Right atrium auricular region (tissue), 2 donors: ENCODE measurements at places on chromosomes 5 and 9. TPM values are rescaled to one million over a fixed set of nuclear protein-coding genes. Genes with fewer than 3 reads are reported as not detected.

DNA sequence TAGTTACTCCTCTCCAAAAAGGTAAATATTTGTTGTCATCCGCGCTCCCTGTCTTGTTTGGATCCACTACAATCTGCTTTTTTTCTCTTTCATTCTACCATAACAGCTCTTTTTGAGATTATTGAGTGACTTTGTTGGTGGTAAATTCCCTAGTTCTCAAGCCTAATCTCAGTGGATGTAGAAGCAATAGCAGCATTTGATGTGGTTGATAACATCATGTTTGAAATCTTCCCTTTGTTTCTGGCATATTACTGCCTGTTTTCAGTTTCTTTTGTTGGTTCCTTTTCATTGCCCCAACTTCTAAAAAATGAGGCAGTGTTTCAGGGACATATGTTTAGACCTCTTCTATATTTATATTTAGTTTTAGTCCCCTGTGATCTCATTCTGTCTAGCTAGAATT lies 8.9 kb downstream of the CDC42SE2 start:
- H3K36me3 ChIP-seq: no peaks in the 10 kb centered on the region
- no peaks in the 10 kb centered on the region for H3K4me1 ChIP-seq
- DNase-seq: no peak
- no peak overlapping the region for H3K27ac ChIP-seq
- no peaks in the 10 kb centered on the region for H3K27me3 ChIP-seq

DNA sequence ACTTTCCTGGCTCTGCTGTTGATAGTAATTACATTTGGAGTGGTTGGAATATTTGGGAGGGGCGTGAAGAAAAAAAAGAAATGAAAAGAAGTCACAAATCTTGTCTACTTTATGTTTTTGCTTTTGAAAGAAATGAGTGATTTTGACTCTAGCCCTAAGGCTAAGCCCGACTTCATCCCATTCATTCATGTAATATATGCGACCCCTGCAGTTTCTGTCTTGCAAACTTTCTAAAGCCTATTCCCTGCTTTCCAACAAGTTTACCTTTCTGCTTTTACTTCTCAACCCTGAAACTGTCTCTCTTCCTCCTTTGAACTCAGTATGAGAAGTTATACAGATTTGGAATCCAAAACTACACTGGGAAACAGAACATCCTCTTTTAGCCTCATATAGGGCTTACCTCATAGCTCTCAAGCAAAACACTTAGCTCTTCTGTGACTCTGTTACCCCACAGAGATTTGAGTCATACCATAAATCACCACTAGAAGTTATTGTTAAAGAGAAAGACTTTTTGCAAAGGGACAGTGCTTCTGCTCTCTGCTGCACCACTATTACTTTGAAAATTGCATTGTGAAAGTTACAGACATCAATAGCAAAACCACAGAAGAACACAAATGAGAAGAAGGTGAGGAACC lies 1.6 kb downstream of the CFAP95 start:
- H3K27me3 ChIP-seq: no peaks in the 10 kb centered on the region
- peaks cover 7% of the 10 kb centered on the region for H3K4me1 ChIP-seq
- H3K4me3 ChIP-seq: no peak overlapping the region
- no peak overlapping the region for H3K27ac ChIP-seq

DNA sequence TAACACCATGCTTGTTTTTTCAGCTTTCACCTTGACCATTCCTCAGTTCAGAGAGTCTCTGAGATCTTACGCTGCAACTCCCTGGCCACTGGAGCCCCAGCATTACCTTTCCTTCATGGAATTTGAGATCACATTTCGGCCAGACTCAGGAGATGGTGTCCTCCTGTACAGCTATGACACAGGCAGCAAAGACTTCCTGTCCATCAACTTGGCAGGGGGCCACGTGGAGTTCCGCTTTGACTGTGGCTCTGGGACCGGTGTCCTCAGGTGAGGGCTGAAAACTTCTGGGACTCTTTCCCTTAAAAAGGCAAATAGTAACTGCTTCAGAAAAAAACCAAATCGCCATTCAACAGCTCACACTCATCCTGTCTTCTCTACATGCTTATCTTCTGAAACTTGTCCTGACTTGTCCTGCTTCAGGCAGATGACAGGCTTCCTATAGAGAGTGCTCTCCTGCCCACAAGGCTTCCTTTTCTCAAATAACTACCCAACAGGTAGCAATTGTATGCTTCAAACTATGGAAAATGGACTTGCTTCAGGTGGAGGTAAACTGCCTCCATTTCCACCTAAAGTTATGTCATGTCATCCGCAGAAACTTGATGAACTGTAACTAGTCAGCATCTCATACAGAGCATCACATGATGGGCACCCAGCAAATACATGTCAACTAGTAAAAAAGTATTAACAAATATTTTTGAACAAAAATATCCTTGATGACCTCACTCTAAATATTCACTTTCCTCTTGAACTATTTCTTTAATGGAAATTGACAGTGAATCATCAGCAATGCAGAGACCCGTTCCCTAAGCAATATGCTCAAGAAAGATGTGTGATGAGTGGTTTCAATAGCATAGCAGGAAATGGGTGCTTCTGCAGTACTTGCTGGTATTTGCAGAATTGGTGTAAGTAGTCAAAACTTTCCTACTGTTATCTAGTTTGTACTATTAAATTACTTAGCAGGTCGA lies 129.2 kb downstream of the LIFR start:
- H3K27ac ChIP-seq: no peak overlapping the region
- no peaks in the 10 kb centered on the region for H3K4me1 ChIP-seq
- H3K27me3 ChIP-seq: no peaks in the 10 kb centered on the region
- H3K4me3 ChIP-seq: no peak overlapping the region
- no peaks in the 10 kb centered on the region for H3K36me3 ChIP-seq

DNA sequence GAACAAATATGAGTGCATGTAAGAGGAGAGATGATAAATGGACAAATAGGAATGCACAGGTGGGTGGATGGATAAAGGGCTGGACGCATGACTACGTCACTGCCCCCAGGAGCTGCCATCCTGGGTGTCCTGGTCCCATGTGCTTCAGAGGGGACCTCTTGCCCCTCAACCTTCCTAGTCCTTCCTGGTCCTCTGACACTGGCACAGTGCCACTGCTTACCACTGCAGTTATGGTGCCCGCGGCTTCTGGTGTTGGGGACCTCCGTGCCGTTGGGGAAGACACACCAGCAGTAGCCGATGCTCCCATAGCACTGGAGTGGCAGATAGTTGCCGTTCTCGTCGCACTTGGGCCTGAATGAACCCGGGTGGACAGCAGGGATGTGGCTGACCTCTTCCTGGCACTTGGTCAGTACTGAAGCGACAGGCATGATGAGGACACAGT lies 9.8 kb downstream of the CD74 start:
- no peaks in the 10 kb centered on the region for H3K27me3 ChIP-seq

DNA sequence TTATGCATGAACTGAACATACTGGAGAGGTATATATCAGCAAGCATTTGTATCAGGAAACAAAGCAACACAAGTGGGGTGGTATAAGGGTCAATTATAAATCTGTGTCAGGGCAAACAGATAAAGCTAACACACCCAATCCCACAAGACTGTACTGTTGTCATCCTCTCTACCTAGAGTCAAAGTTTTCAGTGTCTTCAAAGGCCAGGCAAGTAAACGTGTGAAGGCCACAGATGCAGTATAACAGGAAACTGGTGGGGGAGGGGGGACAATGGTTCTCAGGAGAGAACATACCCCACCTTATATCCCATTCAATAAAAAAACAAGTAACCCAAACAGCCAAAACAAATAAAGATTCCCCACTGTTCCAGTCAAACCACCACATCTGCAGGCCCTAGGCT lies 22.1 kb downstream of the ELP1 start:
- no peaks in the 10 kb centered on the region for H3K4me1 ChIP-seq
- no peak overlapping the region for H3K27ac ChIP-seq
- H3K27me3 ChIP-seq: no peaks in the 10 kb centered on the region
- H3K4me3 ChIP-seq: no peak overlapping the region

DNA sequence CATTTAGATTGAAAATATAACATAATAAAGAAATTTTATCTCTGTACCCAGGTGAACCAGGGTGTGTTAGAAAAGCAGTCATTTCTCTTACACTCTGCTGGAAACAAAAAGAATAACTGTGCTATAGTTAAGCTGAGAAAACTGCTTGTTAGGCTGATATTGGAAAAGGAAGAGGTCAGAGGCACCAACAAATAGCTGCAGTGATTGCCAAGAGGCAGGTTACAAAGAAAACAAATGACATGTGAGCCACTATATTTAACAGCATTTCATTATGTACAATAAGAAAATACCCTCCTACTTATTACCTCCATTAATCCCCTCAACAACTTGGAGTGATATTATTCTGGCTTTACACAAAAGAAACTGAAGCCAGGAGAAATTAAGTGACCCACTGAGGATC lies 607.9 kb upstream of the TLE4 start:
- H3K4me1 ChIP-seq: no peaks in the 10 kb centered on the region
- no peak overlapping the region for H3K27ac ChIP-seq
- H3K36me3 ChIP-seq: no peaks in the 10 kb centered on the region
- no peak overlapping the region for H3K4me3 ChIP-seq
- DNase-seq: no peak

DNA sequence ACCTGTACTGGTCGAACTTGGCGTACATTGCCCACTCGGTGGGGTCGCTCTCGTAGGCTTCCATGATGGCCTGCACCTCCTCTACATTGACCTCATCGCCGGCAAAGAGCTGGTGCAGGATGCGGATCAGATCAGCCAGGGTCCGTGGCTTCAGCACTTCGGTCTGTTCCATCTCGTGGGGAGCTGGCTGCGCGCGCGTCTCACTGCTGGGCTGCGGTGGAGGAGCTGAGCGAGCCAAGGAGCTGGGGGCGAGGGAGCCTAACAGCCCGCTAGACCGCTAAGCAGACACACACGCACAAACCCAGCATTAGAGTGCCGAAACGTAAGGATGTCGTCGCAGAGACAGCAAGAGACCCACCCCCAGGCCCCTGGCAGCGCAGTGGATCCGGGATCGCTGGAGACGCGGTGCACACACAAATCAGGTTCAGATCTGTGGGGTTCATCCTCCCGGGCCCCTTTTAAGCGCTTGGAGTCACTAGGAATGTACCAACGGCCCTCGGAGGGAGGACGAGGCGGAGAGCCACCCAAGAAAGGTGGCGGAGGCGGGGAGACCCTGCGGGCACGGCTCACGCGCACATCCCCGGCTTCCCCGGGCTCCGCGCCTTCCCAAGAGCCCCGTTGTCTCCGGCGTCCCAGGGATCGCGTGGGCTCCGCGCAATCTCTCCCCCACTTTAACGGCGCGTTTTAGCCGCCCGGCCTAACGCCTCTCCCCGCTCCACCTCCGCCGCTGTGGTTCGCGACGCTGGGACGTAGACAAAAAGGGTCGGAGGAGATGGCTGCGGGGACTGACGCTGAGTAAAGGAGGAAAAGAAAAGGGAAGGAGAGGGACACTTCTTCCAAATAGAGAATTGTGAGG lies at the start of gene CDO1:
Gene CDO1 (minus strand): TSS at position 434 of the 856 bp plus-strand sequence. CDS start 262 bp downstream, at position 172.
- peak within 1 kb of the TSS; percentile 66 for H3K4me3 ChIP-seq
- DNase-seq: peak; percentile 72
- H3K27me3 ChIP-seq: no peaks in the 10 kb centered on the region

GRCh38 chr5:145776886-145777285 lies 58.3 kb downstream of the PRELID2 start:
- no peaks in the 10 kb centered on the region for H3K36me3 ChIP-seq
- peak overlapping the region; percentile 67 for H3K27ac ChIP-seq
- no peaks in the 10 kb centered on the region for H3K27me3 ChIP-seq
- no peak for DNase-seq

- H3K27me3 ChIP-seq: no peaks in the 10 kb centered on the region
- no peak overlapping the region for H3K4me3 ChIP-seq
- H3K27ac ChIP-seq: no peak overlapping the region
- H3K4me1 ChIP-seq: peaks cover 76% of the 10 kb centered on the region
- peak; percentile 54 for DNase-seq
Observed at GRCh38 chr5:6717247-6717646, 4.0 kb downstream of the TENT4A start.

GRCh38 chr9:38363589-38363925 lies 28.9 kb upstream of the ALDH1B1 start:
- H3K36me3 ChIP-seq: no peaks in the 10 kb centered on the region
- no peaks in the 10 kb centered on the region for H3K27me3 ChIP-seq
- no peak for DNase-seq
- no peak overlapping the region for H3K4me3 ChIP-seq
- H3K4me1 ChIP-seq: no peaks in the 10 kb centered on the region

- no peak overlapping the region for H3K4me3 ChIP-seq
- no peaks in the 10 kb centered on the region for H3K4me1 ChIP-seq
- peaks cover 7% of the 10 kb centered on the region for H3K36me3 ChIP-seq
- no peak for DNase-seq
- no peak overlapping the region for H3K27ac ChIP-seq
Observed at GRCh38 chr9:32502464-32502863, 23.5 kb downstream of the RIGI start.

DNA sequence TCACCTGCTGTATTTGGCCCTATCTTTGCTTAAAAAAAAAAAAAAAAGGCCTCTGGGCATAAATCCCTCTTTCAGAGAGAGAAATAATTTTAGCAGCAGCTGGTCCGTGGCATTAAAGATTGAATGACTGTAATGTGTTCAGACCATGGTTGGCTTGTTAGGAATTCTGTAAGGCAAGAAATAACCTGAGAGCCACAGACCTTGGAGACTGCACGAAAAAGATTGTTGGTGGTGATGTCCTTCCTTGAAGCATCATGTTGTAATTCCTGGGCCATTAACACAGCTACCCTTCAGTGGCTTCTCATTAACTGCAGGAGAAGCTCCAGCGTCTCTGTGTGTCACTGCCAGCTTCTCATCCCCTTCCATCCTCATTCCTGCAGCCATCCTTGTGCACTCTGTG lies 79.0 kb downstream of the SGCD start:
- H3K27me3 ChIP-seq: no peaks in the 10 kb centered on the region
- no peak for DNase-seq
- no peak overlapping the region for H3K4me3 ChIP-seq
- peaks cover 3% of the 10 kb centered on the region for H3K4me1 ChIP-seq

- no peaks in the 10 kb centered on the region for H3K36me3 ChIP-seq
- H3K4me1 ChIP-seq: no peaks in the 10 kb centered on the region
- no peak for DNase-seq
- H3K4me3 ChIP-seq: no peak overlapping the region
- H3K27ac ChIP-seq: no peak overlapping the region
- H3K27me3 ChIP-seq: no peaks in the 10 kb centered on the region
Observed at GRCh38 chr5:90534922-90535321, 5.5 kb upstream of the LYSMD3 start.

GRCh38 chr9:75695921-75696320 lies 194.6 kb upstream of the PCSK5 start:
- peaks cover 8% of the 10 kb centered on the region for H3K4me1 ChIP-seq
- no peaks in the 10 kb centered on the region for H3K36me3 ChIP-seq
- no peak for DNase-seq
- H3K27ac ChIP-seq: no peak overlapping the region
- H3K4me3 ChIP-seq: no peak overlapping the region
- H3K27me3 ChIP-seq: no peaks in the 10 kb centered on the region

The MRRF gene
- total RNA-seq: 21.4 TPM

The MYMK gene
- total RNA-seq: not detected

The NEUROG1 gene
- not detected for total RNA-seq

The NR5A1 gene
- not detected for total RNA-seq

The NR2F1 gene
- 35.3 TPM for total RNA-seq

The DMRTA1 gene
- total RNA-seq: 0.74 TPM
